ENCODE measurements at places on chromosomes 11 and 22.
A peak's percentile ranks its signal among the peaks of the same experiment; 100 is the strongest.

- no peak for DNase-seq
These were observed 3.3 kb downstream of the IL18BP start for GRCh38 chr11:72001834-72002591.

DNA sequence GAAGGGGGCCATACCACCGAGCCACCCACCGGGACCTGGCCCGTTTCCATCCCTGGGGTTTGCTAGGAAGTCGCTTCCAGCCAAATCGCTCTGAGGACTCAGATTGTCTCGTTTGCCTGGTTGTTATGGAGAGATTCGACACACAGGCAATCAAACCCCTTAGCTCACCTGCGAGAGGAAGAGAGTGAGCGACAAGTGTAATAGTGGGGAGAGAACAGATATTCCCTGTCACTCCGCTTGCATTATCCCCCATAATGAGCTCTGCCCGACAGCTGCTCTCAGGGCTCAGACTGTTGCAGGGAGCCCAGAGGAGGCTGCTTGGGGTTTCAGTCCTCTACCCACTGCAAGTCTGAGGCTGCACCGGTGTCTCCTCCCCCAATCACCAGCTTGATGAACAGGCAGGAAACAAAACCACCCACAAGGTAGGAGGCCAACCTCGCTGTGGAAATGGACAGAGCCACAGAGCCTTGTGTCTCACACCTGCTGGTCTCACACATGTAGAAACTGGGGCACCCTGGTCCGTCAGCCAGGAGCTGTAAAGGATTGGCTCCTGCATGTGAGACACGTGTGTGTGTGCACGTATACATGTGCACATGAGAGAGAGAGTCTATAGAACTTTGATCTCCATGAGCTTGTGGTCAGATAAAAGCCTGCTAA, 351.1 kb downstream of the BUD13 start:
- peak; percentile 66 for DNase-seq

DNA sequence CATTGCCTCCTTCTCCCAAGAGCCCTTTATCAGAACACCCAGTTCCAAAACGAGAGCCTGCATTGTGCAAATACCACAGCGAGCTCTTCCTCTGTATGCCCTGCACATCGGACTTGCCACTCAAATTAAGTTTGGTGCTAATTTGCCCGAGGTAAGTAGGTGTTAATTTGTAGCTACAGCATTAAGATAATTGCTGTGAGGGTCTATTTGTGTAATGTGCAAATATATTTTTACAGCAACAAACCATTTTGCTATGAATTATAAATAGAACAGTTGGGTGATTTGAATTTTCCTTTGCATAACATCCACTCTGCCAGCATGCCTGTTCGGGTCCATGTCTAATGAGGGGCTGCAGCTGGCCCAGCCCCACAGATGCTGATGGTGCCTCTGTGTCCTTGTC, 8.1 kb downstream of the ARHGAP8 start:
- DNase-seq: peak; percentile 41

GRCh38 chr11:126484266-126484665, 128.8 kb downstream of the ST3GAL4 start:
- DNase-seq: no peak

- no peak for DNase-seq
These were observed 69.4 kb downstream of the MRTFA start for GRCh38 chr22:40567106-40567505.

DNA sequence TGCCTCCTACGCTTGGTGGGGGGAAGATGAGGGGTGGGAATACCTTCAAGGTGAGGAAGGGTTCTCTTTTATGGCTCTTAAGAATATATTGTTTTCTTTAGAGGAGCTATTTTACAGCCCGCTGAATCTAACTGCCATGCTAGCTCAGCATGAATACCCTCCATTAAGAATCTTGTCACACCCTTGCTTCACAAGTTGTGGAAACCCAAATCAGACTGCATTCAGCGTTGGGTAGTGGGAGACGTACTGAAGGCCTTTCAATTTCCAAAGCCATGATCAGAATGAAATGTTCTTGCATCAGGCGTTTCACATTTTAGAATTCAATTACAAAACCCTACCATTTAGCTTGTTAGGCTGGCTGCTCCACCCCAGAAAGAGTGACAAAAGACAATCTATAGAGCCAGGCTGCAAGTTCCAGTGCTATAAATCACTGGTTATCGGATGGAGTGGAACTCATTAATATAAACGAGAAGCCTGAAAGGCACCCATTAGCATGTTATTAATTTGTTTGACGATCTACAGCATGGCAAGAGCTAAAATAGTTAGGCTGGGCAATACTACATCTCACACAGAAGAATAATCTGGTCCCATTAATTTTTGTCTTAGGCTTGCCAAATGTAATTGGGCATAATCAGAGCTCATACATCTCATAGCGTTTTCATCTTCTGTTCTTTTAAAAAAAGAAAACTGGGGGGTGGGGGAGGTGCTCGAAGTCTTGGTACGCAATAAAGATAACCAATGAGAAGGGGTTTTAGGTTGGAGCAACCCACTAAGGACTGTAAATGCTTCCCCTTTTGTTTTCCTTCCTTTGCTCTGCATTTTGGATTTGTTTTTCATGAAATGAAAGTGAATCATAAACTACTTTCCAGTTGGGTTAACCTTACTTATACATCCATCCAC, 57.5 kb downstream of the ABTB2 start:
- peak; percentile 74 for DNase-seq

DNA sequence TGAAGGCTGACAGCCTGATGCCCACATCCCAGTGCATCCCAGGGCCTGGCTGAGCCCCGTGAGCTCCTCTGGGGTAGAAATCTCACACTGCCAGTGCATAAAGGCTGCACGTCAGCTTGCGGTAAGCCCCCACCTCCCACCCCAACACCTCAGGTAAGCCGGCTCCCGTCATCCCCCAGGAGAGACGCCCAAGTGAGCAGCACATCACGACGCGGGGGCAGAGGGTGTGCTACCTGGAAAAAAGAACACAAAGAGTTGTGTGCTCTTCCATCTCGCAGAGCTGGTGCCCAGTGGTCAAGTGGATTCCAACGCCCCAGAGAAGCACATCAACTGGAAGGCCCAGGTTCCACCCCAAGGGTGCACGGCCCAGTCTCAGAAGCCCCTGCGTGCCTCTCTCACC, 50.0 kb downstream of the IGSF9B start:
- no peak for DNase-seq

GRCh38 chr11:65419772-65420481, 2.7 kb upstream of the NEAT1 start:
- DNase-seq: peak; percentile 88

DNA sequence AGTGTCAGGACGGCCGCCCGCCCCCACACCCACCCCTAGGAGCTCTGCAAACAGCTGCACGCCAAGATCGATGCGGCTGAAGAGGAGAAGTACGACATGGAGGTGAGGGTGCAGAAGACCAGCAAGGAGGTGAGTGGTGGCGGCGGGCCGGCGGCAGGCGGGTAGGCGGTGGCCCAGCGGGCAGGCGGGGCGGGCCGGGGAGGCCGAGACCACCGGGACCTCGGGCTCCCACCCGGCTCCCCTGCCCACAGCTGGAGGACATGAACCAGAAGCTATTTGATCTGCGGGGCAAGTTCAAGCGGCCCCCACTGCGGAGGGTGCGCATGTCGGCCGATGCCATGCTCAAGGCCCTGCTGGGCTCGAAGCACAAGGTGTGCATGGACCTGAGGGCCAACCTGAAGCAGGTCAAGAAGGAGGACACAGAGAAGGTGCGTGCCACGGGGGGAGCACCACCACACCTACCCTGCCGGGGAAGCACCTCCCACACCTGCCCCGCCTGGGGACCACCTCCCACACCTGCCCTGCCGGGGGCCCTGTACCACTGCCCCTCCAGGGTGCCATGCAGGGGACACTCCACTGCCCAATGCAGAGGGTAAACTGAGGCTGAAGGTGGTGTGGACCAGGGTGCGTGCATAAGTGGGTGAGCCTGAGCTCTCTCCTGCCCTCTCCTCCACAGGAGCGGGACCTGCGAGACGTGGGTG, 2.1 kb downstream of the TNNI2 start:
- no peak for DNase-seq

- no peak for DNase-seq
These were observed 48.6 kb downstream of the TRIM29 start for GRCh38 chr11:120089036-120090001.

DNA sequence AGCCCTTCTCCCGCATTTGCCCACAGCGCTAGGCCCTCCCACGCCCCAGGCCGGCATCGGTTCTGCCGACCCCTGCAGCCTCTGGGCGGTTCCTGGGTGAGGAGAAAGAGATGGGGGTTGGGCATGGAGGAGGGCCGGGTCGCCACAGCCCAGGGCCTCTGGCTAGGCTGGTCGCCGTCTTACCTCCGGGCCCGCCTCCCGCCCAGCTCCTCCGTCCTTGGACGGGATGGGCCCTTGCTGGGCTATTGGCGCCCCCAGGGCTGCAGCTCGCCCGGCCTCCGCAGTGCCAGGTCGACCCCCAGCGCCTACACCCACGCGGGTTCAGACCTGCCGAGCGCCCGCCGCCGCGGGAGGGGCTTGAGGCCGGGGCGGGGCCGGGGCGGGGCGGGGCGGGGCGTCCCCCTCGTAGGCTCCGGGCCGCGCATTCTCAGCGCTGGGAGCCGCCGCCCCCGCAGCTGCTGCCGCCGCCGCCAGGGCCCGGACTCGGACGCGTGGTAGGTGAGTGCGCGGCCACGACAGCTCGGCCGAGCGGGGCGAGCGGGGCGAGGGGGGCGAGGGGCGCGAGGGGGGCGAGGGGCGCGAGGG, at the start of gene CD151:
Gene CD151 (plus strand): TSS at position 424 of the 585 bp plus-strand sequence. CDS start 3,118 bp downstream, outside the sequence.
- peak; percentile 85 for DNase-seq

DNA sequence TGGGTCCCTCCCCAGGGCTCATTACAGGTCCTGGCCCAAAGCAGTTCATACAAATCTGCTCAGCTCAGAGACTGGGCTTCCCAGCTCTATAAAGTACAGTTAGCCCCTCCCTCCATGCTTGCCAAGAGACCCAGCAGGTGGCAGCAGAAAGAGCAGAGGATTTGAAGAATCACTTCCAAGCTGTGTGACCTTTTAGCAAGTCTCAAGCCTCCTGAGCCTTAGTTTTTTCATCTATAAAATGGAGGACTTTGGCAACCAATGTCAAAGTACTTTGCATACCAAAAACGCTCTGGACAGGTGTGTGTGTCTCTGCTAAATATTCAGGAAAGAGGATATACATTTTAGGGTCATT, 26.6 kb downstream of the RELT start:
- DNase-seq: peak; percentile 32

- no peak for DNase-seq
These were observed 34.4 kb upstream of the KIRREL3 start for GRCh38 chr11:127034973-127035372.

- peak; percentile 10 for DNase-seq
These were observed 41.1 kb downstream of the DIXDC1 start for GRCh38 chr11:111978028-111978771.

- peak; percentile 78 for DNase-seq
These were observed 14.7 kb downstream of the SSH3 start for GRCh38 chr11:67317888-67318555.

DNA sequence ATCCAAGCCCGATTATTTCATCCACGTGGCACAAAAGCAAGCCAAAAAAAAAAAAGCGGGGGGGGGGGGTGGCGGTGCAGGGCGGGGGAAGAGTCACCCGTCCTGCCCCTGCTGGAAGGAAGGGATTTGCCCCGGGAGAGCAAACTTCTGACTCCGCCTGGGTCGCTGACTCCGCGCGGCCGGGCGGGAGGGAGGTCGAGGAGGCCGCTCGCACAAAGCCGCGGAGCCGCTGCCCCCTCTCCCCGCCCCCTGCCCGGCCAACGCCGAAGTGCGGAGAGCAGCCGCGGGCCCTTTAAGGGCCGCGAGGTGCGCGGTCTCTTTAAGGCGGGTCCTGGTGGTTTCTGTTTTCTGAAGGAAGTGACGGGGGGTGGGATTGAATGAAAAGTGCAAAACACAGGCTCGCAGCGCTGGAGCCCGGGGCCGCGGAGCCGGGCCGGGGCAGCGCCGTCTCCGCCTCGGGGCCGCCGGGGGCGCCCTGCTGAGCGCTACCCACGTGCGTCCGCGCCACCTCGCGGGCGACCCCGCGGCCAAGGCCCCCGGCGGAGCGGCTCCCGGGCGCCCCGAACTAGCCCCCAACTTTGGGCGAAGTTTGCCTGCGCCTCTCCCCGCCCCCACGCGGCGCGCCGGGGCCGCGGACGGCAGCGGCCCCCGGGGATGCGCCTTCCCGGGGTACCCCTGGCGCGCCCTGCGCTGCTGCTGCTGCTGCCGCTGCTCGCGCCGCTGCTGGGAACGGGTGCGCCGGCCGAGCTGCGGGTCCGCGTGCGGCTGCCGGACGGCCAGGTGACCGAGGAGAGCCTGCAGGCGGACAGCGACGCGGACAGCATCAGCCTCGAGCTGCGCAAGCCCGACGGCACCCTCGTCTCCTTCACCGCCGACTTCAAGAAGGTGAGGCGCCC, at the start of gene OAF:
Gene OAF (plus strand): TSS at position 407 of the 896 bp plus-strand sequence. CDS start 248 bp downstream, at position 655.
- DNase-seq: peak; percentile 84

DNA sequence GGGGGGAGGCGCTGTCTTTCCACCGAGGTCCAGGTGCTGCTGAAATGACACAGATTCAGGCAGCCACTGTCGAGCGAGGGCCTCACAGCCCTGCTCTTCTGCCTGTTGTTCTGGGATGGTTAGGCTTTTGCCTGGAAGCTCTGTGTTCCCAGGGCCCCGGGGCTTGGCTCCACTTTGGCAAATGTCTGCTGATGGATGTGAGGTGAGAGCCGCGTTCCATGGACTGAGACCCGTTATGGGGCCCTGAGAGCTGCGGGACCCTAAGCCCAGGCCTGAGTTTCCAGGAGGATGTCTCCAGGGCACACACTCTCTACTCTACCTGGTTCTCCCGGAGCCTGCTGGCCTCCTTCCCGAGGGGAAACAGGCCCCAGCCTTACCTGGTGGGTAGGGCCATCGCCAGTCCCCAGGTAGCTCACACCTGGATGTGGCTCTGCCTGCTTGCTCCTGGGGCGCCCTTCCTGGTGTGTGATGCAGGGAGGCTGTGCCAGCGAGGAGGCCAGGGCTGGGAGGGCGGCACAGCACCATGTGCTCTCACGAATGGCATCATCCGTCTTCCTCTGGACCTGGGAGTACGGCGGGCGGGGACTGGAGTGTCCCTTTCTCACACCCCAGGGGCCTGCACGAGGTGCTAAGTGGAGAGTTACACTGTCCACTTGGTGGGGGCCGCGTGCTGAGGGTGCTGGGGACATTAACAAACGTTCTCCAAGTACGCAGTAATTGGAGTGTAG, 435.5 kb downstream of the TBC1D22A start:
- DNase-seq: no peak

GRCh38 chr11:128246364-128246801, 341.0 kb downstream of the ETS1 start:
- DNase-seq: no peak

DNA sequence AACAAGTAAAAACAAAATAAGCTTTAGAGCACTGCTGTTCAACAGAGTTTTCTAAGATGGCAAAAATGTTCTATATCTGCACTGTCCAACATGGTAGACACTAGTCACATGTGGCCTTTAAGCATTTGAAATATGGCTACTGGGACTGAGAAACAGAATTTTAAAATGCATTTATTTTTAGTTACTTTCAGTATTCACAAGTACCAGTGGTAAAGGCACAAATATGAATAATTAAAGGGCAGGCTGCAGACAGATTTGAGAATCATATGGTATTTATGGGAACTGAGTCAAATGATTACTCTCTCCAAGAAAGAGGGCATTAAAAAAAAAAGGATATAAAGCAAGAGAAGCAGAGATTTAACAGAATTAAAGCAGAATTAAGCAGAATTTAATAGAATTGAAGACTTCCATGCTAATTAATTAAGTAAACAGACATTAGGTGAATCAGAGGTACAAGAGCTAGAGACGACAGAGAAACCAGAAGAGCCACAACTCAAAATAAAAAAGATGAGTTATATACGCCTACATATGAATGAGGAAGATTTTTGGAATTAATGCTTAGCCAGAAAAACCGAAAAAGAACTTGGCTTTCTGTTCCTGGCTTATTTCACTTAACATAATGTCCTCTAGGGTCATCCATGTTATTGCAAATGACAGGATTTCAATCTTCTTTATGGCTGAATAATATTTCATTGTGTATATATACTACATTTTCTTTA, 160.4 kb downstream of the ATG16L2 start:
- DNase-seq: no peak

GRCh38 chr11:22431106-22431505, 92.9 kb downstream of the SLC17A6 start:
- DNase-seq: peak; percentile 72
